ENCODE measurements at places on chromosomes 2 and 18.

DNA sequence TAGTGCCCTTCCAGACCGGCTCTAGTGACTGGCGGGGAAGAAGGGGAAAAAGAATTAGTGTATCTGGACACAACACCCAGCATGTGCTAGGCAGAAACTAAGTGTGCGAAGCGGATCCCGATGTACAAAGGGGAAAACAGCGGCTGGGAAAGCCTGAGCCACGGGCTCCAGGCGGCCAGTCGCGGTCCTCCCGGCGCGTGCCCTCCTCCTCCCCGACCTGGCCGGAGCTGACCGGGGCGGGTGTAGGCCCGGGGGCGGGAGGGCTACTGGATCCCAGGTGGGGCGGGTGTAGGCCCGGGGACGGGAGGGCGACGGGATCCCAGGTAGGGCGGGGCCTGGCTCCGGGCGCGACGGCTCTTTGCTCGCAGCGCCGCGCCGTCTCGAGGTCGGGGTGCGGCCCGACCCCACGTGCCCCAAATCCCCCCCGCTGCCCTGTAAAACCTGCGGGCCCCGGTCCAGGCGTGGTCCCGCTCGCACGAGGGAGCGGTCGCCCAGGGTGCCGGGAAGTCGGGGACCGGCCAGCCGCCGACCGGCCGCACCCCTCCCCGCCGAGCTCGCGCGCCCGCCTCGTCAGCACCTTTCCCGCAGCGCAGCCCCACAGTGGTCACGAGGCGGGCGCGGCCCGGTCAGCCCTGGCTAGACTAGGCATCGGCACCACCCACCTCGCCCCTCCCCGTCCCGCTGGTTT lies 48.8 kb downstream of the C2orf42 start:
- DNase-seq = no peak

GRCh38 chr2:102784940-102785339 lies 23.1 kb downstream of the TMEM182 start:
- no peak for DNase-seq

- DNase-seq = no peak
Measured at GRCh38 chr2:60383401-60384143, 169.9 kb downstream of the BCL11A start.

DNA sequence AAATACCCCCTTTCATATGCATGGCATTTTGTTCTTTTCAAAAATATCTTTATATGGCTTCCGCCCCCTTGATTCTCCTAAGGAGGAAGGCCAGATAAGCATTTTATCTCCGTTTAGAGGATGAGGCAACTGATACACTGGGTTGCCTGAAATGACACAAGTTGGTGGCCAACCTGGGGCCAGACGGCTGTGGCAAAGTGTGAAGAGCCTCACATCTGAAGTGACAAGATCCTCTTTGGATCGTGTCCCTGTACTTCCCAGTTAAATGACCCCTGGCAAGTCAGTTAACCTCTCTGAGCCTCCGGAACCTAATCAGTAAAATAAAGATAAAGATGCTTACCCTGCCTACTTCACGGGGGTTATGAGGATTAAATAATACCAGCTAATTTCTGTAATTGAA lies 4.6 kb downstream of the SETBP1 start:
- DNase-seq = no peak

DNA sequence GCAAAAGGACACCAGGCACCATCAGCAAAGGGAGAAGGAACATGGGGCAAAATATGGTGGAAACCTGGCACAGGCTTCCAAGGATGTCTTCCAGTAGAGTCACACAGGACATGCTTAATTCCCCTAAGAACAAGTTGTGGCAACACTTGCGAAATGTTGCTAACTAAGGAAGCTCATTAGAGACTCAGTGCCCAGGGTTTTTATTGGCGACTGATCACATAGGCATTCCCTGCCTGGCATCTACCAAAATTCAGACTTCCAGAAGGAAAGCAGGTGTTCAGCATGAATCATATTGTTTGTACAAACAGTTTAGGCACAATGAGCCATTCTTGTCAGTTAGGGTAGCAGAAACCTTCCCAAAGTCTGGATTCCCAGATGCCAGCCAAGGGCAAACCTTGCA lies 25.7 kb downstream of the SLC4A1AP start:
- DNase-seq = no peak

GRCh38 chr2:113118263-113118657 lies 9.1 kb upstream of the IL1RN start:
- DNase-seq = no peak

- DNase-seq = no peak
Measured at GRCh38 chr18:69949538-69949936, 1.9 kb upstream of the CD226 start.

- DNase-seq = no peak
Measured at GRCh38 chr18:13269013-13269280, 50.4 kb downstream of the LDLRAD4 start.

DNA sequence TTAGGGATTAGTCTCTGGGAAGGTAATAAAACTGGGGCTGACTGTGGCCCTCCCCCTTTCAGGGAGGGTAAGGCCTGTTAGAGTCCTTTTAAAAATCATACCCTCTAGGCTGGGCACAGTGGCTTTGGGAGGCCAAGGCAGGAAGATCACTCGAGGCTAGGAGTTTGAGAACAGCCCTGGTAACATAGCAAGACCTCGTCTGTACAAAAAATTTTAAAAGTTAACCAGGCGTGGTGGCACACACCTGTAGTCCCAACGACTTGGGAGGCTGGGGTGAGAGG lies 118.7 kb downstream of the STPG4 start:
- DNase-seq = no peak

GRCh38 chr2:20474757-20475566 lies 28.1 kb downstream of the RHOB start:
- DNase-seq = no peak

- no peak for DNase-seq
Measured at GRCh38 chr2:112831946-112832840, 4.4 kb downstream of the IL1B start.

DNA sequence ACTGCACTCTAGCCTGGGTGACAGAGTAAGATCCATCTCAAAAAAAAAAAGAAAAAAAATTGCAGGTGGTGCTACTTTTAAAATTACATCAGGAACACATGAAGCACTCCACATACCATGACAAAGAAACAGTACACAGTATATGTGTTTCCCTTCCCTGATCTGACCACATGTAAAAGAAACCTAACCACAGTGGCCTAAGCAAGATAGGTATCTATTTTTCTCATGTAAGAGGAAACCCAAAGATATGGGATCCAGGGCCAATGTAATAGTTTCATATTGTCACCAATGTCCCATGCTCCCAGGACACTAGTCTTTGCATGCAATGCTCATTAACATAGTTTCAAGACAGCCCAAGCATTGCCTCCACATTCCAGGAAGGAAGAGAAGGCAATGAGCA lies 99.9 kb downstream of the DYM start:
- DNase-seq = no peak

- DNase-seq = no peak
Measured at GRCh38 chr2:168152902-168153530, 94.4 kb downstream of the STK39 start.

- no peak for DNase-seq
Measured at GRCh38 chr2:233474308-233475160, 92.0 kb downstream of the USP40 start.

- no peak for DNase-seq
Measured at GRCh38 chr2:42914314-42914713, 121.9 kb upstream of the HAAO start.

GRCh38 chr2:112256654-112257053 lies 1.8 kb upstream of the ZC3H8 start:
- no peak for DNase-seq

DNA sequence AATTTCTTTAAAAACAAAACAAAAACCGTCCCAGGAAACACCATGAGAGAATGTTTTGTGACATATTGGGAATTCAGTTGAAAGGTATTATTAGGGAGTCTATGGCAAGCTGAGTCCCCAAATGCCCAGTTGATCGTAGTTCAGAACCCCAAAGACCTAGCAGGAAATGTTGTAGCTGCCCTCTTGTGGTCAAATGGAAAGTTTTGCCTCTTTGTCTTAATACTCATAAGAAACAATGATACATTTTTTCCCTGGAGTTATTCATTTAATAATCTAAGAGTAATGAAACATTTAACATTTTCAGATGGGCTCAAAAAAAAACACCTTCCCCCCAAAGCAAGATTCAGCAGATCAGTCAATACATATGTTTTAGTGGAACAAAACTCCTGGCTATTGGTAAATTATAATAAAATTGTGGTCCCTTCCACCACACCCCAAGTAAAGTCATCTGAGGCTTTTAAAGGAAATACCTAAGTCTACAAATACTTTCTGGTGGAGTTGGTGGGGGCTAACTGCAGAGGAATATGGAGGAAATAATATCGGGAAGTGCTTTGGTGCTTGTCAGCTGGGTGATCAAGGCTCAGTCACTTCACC lies 37.8 kb upstream of the EFEMP1 start:
- DNase-seq = no peak

All from GM12864 (cell line).